Stimulated activated CD8-positive, alpha-beta memory T cell treated with anti-CD3 and anti-CD28 coated beads, Interleukin-2, amount 100 ng/mL, for 1 hour (primary cell): ENCODE measurements at places on chromosomes 2 and 18.

DNA sequence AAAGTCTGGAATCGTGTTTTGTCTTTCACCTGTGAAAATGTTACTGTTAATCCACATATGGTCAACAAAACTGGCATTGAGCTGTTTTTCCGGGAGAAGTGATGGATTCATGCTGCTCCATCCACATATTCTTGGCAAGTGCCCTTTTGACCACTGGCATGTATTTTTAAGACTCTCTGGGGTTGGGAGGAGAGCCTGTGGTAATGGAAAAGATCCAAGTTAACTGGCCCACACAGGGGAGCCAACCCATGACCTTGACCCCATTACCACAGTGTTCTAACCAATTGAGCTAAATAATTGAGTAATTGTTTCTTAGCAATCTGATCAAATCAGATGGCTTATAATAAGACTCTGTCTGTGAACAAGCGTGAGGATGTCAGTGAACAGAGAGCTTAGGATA, 296.2 kb upstream of the NRP2 start:
- DNase-seq, result no peak

- DNase-seq, result no peak
Observed at GRCh38 chr2:120278901-120279300, 26.2 kb downstream of the RALB start.

- no peak for DNase-seq
Observed at GRCh38 chr2:25521665-25522387, 151.6 kb downstream of the DTNB start.

- DNase-seq, result no peak
Observed at GRCh38 chr2:8380026-8380425, 301.8 kb upstream of the ID2 start.

DNA sequence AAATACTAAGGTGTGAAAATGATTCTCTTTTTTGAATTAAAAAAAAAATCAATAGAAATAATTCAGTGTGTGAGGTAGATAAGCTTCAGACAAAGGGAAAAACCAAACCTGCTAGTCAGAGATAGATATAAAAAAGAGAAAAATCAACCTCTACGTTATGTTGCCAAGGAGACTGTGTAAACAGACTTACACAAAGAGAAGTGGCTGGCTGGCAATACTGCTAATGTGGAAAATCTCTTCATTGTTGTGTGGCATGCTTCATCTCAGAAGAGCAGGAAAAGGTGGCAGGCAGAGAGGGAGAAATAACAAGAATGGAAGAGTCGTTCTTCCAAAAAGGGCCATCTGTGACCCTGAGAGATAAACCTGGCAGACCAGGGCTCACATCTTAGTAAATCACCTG, 200.8 kb downstream of the SLC8A1 start:
- no peak for DNase-seq

DNA sequence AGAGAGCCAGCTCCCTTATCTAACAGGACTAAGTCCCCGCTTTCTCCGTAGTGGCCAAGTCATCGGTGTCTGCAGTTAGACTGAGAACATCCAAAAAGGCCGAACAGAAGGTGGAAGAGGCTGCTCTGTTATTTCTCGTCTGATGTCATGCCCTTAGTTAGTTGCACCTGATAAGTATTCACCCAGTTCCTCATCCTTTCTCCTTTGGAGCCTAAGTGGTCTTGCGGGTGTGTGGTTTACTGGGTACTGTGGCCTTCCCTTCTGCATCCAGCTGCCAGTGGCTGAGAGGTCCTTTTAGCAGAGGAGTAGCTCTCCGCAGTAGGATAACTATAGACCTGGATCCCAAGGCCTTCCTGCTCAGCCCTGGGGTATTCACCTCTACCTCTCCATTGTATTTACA, 211.6 kb downstream of the BCL2 start:
- DNase-seq, result no peak

- no peak for DNase-seq
Observed at GRCh38 chr18:71371951-71372605, 1083.2 kb downstream of the SOCS6 start.

DNA sequence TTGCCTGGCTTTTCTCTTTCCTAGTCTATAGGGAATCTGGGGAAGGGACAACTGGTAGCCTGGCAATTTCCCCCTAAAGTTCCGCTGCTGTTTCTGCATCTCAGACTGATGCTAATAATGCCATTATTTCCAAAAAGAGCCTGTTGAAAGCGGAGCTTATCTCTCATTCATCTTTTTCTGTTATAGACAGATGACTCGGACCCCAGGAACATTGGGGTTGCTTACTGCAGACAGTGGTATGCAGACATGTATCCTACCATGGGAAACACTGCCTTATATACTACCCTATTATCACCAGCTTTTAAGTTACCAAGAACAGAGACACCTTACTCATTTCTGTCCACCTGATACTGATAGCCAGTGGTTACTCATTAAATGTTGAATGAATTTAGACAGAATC, 15.3 kb downstream of the ETAA1 start:
- DNase-seq, result no peak

- DNase-seq, result no peak
Observed at GRCh38 chr2:99414566-99414965, 75.3 kb downstream of the REV1 start.

GRCh38 chr2:207418419-207418818, 111.3 kb upstream of the CREB1 start:
- DNase-seq, result no peak

DNA sequence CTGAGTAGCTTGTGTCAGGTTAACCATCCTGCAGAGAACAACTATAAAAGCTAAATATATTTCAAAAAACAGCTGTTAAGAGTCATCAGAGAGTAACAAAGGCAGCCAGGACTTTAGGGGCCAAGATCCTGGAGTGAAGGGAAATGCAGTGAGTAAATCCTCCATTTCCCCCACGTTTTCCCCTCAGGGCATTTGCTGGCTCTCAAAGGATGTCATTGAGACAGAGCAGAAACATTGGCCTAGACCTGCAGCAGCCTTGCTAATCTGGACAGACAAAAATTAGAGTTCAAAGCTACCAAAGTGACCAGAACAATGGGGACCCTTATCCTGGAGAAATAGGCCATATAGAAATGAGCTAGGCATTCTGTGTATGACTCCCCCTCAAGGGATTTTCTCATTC, 21.1 kb upstream of the KLHL29 start:
- DNase-seq, result no peak

DNA sequence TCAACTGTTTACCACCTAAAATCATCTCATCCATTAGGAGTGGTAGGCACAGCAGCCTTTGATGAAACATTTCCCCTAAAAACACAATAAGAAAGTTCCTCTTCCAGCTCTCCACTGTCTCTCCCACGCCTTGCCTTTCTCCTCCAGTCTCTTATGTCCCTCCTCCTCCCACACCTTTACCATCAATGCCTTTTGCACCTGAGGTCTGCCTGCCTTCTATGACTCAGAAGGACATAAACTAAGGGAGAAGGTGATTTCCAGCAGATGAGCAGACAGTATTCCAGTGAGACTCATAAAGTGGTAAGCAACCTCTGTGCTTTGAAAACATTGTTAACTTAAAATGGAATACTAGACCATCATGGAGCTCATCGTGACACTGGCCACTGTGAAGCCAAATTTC, 34.2 kb upstream of the NDUFV2 start:
- no peak for DNase-seq

- DNase-seq, result no peak
Observed at GRCh38 chr2:97969081-97970067, 26.4 kb downstream of the TMEM131 start.

GRCh38 chr2:74079522-74080341, 68.0 kb downstream of the BOLA3 start:
- DNase-seq, result no peak

GRCh38 chr2:120396013-120396860, 50.3 kb downstream of the INHBB start:
- DNase-seq, result no peak

DNA sequence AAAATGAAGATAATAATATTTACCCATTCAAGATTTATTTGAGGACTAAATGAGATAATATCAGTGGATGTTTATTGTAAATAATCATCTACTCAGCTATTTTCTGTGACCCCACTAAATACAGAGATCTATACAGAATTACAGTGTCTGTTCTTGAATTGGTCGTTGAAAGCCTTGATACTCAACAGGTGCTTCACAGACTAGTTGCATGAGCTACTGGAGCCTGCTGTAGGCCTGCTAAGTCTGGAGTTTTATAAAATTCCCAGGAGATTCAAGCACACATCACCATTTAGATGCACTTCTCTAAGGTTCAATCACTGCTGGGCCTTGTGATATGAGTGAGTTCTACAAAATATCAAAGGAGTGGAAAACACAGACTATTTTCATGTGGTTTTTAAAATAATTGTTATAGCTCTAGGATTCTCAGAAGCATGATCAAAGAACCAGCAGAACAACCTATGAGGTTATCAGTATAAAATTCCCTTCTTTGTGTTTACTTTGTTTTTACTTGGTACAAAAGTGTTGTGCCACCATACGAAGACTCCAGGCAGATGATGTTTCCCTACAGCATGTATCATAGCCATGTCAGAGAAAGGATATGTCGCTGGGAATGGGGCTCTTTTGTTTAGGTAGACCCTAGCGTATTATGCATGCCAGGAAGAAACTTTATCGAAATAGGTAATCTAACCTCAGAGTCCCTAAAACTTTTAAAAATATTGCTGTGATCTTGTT, 7.1 kb downstream of the SULT1C4 start:
- DNase-seq, result no peak

DNA sequence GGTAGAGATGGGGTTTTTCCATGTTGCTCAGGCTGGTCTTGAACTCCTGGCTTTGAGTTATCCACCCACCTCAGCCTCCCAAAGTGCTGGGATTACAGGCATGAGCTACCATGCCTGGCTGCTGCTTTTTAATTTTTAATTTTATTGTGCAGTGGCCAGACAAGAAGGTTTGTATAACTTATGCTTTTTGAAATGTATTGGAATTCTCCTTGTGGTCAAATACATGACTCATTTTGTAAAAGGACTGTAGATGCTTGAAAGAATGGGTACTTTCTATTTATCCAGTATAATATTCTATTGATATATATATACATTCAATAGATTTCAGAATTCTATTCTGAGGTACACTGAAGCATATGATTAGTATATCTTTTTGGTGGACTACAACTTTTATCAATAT, 82.6 kb upstream of the ST3GAL5 start:
- no peak for DNase-seq

GRCh38 chr2:27019931-27020855, 12.6 kb upstream of the TMEM214 start:
- DNase-seq, result no peak

DNA sequence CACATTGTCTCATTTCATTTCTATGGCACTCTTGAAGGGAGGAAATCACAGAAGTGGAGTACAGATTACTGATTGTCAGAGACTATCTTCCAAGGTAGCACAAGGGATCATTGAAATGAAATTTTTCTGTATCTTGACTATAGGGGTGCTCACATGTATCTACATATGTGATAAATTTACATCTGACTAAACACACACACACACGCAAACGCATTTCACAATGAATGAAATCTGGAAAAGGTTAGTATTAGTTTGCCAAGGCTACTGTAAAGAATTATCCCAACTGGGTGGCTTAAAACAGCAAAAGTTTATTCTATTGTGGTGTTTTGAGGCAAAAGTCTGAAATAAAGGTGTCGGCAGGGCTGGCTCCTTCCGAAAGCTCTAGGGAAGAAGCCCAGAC, 144.6 kb downstream of the SH3BP4 start:
- DNase-seq, result no peak

DNA sequence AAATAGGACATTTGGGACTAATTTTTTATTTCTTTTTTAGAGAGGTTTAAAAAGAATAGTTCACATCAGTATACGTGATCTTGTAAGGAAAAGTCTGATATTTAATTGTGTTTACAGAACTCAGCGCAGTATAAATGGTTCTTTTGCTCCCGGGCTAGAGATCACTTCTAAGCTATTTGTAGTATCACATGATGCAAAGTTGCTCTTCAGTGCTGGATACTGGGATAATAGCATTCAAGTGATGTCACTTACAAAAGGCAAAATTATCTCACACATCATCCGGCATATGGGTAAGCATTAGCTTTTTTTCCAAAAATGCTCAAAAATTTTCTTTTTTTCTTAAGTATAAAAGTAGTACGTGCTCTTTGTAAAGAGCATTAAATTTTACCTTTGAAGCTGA, 37.4 kb upstream of the CYP20A1 start:
- DNase-seq, result no peak

DNA sequence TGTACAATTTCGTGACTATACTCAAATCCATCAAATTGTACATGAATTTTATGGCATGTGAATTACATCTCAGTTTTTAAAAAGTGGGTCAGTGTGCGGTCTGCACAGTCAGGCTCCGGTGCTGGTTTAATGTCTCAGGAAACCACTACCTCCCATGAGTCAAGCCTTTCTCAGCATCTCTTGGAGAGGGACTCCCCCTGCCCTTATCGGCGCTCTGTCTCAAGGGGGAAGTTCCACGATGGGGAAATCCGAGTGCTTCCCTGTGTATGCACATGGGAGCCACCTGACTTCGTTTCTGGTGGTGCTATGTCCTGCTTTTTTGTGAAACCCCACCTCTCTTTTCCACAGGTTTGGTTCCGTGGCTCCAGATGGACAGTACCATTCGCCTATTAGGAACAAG, 72.5 kb downstream of the ACOXL start:
- DNase-seq, result peak; percentile 16

DNA sequence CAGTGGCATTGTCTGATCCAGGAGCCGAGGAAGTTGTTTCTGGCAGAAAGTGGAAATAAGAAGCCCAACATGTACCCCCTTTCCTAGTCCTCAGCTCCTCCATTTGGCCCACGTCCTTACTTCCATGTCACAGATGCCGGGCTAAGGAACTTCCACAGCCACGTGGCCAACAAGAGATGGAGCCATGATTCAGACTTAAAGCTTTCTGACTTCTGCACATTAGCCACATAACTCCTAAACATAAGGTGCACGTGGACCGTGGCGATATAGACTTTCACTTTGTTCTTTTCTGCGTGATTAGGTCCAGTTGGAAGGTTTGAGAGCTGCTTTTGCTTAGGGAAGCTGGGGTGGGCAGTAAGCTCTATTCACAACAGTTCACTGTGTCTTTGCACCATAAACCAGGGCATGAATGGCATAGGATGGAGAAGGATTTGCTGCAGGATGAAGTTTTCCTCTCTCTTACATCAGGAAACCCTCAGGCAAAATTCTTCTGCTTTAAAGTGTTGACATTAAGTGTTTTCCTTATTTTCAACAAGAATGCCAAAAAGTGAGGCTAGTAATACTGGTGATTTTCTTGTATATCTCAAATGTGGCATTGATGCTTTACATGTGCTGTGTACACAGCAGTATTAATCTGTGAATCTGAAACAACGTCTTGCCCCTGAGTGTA, 61.2 kb upstream of the RBM44 start:
- DNase-seq, result no peak

DNA sequence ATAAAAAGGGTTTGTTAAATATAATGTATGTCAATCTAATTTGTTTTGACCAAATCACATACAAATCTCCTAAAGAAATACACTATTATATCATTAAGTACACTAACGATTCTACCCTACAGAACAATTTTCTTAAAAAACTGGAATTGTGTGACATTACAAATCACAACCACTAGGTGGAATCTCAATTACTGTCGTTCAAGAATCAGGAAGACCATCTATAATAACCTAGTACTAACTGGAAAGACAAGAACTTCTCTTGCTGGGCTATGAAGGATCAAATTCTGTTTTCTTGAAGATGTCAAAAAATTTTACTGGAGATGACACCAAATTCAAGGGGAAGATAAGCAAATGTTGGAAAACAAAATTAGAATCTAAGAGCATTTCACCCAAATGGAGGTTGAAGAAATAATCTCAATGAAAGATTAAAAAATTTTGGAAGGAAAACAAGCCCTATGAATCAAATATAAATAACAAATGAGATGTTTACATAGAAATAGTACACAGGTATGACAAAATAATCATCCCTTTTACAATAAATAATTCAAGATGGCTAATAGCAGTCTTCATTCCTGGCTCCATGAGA, 110.9 kb downstream of the STK39 start:
- DNase-seq, result no peak
